ENCODE measurements at places on chromosomes 11 and 22.

DNA sequence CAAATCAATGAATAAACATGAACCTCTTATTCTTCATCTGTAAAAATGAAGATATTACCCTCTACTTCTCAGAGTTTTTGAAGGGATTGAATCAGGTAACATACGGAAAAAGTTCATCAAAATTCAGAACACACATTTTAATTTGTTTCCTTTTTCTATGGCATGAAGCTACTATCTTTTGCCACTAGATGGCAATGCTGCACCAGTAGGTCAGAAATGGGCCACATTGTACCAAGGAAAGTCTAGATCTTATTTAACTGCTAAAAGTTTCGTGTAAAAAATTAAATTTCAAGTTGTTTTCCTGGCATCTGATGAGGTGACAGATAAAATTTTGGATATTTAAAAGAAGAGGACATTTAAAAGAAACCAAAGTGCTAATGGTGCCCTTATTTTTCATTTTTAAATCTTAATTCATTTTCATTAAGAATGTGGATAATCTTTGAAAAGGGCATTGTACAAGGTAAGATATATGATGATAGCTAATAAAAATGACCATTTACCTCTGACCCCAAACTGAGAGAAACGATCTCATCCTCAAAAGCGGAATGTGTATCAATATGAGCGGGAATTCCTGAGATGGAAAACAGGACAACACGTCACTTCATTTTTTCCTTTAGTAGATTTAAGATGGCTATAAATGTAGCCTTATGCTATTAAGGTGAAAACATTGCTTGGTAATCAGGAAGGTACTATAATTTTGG, 16.1 kb downstream of the ALKBH8 start:
- DNase-seq: no peak

- no peak for DNase-seq
Observed at GRCh38 chr22:45478108-45478771, 24.4 kb upstream of the FBLN1 start.

- no peak for DNase-seq
Observed at GRCh38 chr11:104286129-104286528, 122.2 kb upstream of the PDGFD start.

GRCh38 chr11:91129596-91129995, 906.7 kb upstream of the CHORDC1 start:
- no peak for DNase-seq

GRCh38 chr11:62796281-62796680, 4.5 kb upstream of the TMEM223 start:
- DNase-seq: peak; percentile 32

- DNase-seq: no peak
Observed at GRCh38 chr22:44906999-44907644, 102.7 kb downstream of the PHF21B start.

GRCh38 chr11:123584737-123585136, 69.7 kb downstream of the SCN3B start:
- no peak for DNase-seq

GRCh38 chr11:59429924-59430516, 3.8 kb upstream of the OR5A2 start:
- DNase-seq: peak; percentile 5

DNA sequence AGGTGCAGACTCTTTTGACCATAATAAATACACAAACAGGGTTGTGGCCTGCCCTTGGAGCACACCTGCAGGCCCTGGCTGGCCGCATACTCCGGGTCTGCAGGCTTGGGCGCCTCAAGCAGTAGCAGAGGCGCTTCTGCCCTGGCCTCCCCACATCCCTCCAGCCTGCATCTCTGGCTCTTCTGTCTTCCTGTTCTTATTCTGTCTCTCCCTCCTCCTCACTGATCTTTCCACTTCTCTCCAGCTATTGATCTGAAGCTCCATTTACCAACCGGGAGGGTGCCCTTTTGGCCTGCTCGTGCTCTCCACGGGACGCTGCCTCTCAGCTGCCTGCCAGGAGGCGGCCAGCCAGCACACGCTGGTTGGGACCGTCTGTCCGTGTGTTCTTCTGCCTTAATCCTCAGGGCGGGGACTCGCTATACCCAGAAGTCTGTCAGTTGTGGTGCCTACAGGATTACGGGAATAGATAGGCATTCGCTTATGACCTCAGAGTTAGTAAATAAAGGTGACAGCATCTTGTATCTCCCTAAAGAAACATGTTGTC, 5.2 kb downstream of the UPB1 start:
- DNase-seq: peak; percentile 58

DNA sequence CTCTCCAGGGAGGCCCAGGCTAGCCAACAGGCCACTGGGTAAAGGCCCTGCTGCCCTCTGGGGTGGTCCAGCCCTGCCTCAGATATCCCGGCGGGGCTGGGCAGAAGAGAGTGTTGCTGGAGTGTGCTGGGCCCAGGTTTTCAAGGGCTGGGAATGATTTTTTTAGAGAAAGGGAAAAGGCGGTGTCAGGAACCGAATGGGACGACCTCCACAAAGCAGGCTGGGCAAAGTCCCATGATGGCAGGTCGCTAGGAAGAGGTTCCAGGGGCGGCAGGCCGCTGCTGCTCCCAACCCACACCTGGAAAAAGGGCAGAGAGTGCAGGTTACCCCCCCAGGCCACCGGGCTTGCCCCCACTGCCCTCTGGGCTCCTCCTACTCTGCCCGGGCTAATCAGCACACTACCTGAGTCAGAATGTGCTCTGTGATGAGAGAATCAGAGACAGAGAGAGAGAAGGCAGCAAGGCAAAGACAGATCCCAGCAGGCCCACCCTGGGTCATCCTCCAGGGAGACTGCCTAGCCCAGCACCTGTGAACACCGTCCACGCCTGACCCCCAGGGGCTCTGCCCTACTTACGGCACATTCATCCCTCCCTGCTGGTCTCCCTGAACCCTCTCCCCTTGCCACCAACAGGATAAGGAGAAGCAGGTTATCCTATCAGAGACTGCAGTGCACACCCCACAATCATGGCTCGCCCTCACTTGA, 4.6 kb downstream of the PATZ1 start:
- no peak for DNase-seq

DNA sequence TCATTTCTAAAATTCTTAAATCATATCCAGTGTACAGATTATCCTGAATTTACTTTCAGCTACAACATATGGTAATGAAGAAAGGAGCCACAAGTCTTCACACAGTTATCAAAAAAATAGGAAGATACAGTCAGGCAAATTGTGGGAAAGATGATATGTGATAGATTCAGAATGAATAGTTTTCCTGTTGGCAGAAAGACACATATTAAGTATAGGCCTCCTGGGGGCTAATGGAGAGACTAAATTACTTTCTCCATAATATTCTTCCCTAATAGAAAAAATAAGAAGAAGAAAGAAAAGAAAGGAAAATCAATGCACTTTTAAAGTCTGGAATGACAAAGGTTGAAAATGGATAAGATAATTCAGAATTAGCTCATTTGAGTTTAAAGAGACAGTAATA, 2073.5 kb downstream of the LRRC4C start:
- DNase-seq: no peak

GRCh38 chr11:48022445-48022844, 42.1 kb downstream of the PTPRJ start:
- DNase-seq: no peak

Measured in ELF-1 (cell line).